ENCODE measurements at places on chromosomes 4 and X.
A peak's percentile ranks its signal among the peaks of the same experiment; 100 is the strongest.

- DNase-seq = peak; percentile 39
Observed at GRCh38 chr4:122003335-122003734, 51.5 kb upstream of the TRPC3 start.

DNA sequence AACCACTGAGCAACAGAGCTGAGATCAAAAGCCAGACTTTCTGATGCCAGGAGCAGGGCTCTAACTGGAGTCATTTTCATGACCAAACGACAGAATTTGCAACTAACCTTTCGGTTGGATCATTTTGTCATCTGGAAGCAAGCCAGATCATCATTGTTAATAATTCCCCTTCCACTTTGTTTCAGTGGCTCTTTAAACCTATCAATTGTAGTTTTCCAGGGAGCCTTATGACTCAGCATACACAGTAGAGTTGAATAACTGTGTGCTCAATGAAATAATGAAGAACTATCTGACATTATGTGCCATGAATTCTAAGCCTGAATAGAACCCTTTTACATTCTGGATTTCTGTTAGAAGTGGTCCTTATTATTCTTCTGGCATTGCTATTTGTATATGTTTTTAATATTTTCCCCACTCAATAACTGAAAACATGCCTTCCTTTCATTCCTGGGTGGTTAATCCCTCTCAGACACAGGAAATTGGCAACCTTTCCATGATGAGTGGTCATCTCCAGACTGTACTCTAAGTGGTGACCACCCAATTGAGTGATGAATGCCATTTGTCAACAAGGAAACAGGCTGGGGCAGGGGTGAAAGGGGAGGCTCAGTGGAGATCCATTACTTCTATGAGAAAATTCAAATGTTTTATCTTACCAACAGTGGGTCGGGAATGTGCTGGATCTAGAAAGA is 431.8 kb downstream of the BCOR start:
- DNase-seq = no peak

- no peak for DNase-seq
Observed at GRCh38 chr4:108556588-108557200, 63.7 kb upstream of the RPL34 start.

- no peak for DNase-seq
Observed at GRCh38 chr4:143417679-143418403, 81.2 kb downstream of the GAB1 start.

DNA sequence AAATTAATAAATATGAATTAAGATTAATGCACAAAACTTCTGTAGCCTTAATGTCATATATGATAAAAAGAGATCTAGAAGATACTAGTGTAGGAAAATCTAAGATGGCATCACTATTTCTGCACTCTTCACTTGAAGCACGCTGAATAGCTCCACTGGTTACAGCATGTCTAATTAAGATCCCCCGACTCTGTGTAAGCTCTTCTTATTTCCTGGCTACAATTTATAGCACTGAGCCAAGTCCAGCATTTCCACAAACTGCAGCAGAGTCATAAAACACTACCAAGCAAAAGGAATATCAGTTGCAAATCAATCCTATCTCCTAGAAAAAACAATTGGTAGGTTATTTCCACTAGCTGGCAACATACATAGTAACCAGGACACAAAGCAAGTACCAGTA is 1.3 kb upstream of the CCNA2 start:
- no peak for DNase-seq

GRCh38 chr4:125321709-125322365 is 7.1 kb downstream of the FAT4 start:
- DNase-seq = no peak

- no peak for DNase-seq
Observed at GRCh38 chrX:116841290-116841689, 378.5 kb upstream of the CT83 start.

DNA sequence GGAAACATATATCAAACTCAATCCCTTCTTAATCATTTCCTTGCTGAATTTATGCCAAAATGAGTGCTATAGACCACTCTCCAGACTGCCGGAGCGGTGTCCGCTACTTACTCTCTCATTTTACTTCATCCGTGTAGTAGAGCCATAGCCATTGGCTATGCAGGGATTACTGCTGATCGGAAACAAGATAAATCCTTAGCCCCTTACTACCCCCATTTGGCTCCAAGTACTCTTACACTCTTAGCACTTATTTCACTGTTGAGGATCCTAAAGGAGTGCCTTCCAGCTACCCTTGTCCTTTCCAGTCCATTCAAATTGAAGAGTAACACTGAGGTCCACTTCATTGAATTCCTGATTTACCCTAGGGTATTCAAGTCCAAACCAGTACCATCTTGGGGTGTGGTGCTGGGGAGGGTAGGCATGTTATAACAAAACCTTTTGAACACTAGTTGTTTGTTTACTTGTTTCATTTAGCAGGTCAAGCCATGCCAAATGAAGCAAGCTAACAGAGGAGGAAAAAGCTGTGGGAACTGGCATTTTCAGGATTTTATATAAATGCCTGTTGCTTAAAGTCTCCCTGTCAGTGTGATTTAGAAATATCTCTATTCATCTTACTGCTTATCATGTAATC is 715.1 kb downstream of the FSTL5 start:
- DNase-seq = no peak

- no peak for DNase-seq
Observed at GRCh38 chr4:84622959-84623358, 40.0 kb downstream of the CDS1 start.

DNA sequence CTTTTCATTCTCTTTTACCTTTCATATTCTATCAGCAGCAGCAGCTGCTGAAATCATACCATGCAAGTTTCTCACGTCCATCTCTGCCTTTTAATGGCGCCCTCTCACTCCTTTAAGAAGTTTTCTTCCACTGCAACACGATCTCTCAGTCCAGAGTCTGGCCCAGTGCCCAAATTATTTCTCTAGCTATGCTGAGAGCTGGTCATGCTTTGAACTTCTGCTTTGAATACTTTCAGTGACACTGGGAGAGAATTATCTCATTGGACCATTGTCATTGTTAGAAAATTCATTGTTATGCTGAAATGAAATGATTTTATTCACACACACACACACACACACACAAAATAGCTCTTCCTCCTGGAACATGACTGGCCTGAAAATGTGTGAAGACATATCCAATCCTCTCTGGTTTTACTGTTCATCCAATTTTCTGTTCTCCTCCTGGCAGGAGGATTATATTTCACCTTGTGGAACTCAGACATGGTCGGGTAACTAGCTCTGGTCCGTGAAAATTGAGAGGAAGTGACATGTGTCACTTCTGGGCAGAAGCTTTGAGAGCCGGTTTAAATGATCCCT is 1.3 kb upstream of the PDHA1 start:
- no peak for DNase-seq

GRCh38 chrX:28888416-28888815 is 301.2 kb downstream of the IL1RAPL1 start:
- DNase-seq = no peak

- DNase-seq = no peak
Observed at GRCh38 chrX:115896362-115896761, 274.2 kb upstream of the AGTR2 start.

- peak; percentile 16 for DNase-seq
Observed at GRCh38 chr4:67566335-67566734, 7.8 kb downstream of the STAP1 start.

GRCh38 chrX:50456712-50457484 is 13.7 kb downstream of the DGKK start:
- no peak for DNase-seq

DNA sequence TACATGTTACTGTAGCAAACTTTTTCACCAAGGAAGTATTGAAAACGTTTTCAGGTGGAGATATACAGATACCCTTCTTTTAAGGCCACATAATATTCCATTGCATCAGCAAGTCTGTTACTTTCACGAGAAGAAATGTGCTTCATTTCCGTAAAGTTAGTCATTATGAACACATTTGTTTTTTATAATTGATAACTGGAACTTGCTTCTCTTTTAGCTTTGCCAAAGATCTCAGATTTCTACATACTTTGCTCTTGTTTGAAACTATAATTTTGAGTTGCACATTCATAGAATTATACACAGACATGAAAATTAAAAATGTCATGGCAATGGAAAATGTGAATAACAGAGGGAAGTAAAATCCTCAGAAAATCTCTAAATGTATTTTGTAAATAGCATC is 128.7 kb upstream of the GIMD1 start:
- DNase-seq = no peak

- no peak for DNase-seq
Observed at GRCh38 chrX:154541896-154542722, 4.5 kb downstream of the G6PD start.

- DNase-seq = no peak
Observed at GRCh38 chr4:70613306-70614183, 15.0 kb upstream of the ENAM start.

GRCh38 chr4:1984406-1985191 is 24.2 kb downstream of the NELFA start:
- no peak for DNase-seq

All from T-helper 2 cell (primary cell).